ENCODE measurements at places on chromosomes 2 and 18.

GRCh38 chr2:166344286-166345113 lies 31.2 kb downstream of the SCN9A start:
- no peak for DNase-seq

- DNase-seq: no peak
Measured at GRCh38 chr2:75290600-75291150, 91.4 kb upstream of the TACR1 start.

GRCh38 chr2:151728804-151729414 lies 5.4 kb downstream of the NEB start:
- no peak for DNase-seq

- DNase-seq: no peak
Measured at GRCh38 chr2:116692988-116693387, 1121.5 kb upstream of the DDX18 start.

DNA sequence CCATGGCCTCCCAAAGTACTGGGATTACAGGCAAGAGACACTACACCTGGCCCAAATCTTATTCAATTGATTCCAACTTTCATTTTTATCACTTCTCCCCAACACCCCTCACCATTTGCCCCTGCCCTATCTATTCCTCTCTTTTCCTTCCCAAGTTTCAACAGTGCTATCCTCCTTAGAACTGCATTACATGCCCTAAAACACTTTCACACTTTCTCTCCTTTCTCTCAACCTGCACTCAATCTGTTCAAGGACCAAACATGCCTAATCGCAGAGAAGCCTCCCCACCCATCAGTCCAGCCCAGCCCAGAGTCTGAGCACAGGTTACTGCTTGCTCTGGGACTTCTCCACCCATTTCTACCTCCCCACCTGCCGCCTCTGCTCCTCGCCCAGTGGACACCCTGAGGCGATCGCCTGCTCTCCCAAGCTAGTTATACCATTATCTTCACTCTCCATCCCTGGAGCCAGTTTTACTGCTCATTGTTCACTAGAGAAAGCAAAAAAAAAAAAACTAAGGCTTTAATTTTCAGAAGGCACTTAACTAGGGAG lies 23.7 kb upstream of the DSG1 start:
- DNase-seq: no peak

DNA sequence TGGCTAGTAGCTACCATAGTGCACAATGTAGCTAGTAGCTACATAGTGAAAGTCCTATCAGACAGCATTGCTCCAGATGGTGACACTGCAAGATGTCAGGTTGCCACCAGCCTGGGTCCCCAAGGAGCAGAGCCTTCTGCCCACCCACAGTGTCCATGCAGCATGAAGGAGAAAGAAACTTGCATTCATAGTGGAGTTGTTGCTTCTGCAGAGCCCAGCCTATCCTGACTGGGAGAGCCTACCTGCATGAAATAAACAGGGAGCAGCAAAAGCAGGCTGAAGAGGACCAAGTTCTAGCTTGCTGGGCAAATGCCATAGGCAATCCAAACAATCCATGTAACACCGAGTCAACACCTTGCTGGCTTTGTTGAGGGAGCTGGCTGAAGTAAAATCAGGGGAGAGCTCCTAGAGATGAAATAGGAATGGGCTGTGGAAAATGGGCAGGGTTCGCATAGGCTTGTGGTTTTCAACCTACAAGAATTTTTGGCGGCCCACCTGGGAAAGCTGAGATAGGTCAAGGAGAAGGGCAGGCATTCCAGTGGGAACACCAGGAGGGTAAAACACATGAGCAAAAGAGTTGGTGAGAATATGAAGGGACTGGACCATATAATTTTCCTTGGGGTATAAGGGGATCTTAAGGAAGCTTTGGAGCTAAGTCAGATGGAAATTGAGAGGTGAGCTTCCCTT lies 195.8 kb downstream of the CYP26B1 start:
- no peak for DNase-seq

GRCh38 chr2:150789376-150789905 lies 302.0 kb upstream of the RND3 start:
- no peak for DNase-seq

GRCh38 chr18:3593381-3593903 lies 143.5 kb downstream of the TGIF1 start:
- DNase-seq: no peak

DNA sequence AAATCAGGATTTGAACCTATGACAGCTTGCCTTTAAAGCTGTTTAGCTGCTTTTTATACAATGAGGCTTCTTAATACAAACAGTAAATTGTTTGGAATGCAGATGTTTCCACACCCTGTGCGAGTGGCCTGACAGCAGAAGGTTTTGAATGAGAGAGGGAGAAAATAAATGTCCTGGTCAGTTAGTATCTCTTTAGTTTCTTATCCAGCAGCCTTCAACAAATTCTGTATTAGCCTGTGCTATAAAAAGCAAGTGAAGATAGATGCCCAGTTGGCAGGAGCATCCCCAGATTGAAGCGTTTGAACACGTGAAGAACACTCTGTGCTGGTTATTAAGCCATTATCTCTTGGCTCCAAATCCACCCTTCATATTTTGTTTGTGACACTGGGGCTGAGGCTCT lies 70.6 kb downstream of the CERS6 start:
- no peak for DNase-seq

- DNase-seq: no peak
Measured at GRCh38 chr2:99571021-99571420, 81.2 kb upstream of the REV1 start.

DNA sequence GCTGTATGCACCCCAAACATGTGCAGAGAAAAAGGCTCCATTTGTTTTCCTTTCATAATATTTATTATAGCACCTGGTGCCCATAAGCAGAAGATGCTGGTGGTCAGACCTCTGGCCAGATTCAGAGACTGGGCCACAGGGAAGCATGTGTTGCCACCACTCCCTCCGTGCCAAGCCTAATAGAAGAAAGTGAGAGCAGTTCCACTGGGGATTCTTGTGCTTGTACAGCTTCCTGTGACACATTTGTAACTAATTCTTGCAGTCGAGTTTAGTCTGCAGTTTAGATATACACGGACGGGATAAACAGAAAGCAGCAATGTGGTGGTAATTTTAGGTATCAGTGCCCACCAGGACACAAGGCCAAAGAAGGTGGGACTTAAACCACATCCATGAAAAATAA lies 135.4 kb upstream of the PIEZO2 start:
- no peak for DNase-seq

- DNase-seq: no peak
Measured at GRCh38 chr18:22999212-22999611, 66.1 kb downstream of the RBBP8 start.

DNA sequence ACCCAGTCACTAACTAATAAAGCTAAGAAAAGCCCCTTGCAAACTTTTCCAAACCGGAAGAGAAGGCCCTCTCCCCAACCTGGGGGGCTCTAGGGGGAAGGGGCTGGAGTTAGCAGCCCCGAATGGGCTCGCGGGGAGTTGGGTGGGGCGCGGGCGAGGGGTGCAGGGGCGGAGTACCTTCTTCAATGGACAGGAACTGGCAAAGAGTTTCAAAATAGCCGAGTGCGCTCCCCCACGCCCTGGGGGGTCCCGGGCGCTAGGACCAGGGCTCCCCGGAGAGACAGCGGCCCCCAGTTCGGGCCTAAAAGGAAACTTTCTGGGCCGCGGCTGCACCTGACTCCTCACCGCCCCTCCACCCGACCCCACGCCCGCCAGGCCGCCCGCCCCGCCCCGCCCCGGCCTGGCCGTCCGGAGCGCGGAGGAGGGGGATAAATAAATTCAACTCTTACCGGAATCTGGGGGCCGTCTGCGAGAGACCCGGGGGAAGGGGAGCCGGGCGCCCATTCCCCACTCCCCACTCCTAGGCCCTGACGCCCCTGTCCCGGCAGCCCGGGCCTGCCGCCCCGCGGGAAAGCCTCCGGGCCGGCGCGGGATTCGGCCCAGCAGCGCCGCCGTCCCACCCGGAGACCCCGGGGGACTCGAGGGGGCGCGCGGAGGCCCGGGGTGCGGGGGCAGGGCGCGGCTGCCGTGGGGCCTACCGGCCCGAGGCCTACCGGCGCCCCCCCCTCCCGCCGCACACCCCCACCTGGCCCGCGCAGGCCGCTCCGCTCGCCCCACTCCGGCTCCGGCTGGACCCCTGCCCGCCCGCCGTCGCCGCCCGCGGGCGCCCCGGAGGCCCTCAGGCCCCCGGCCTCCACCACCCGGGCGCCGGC lies 868 bp downstream of the INO80D start:
- DNase-seq: peak; percentile 63

- no peak for DNase-seq
Measured at GRCh38 chr18:79329786-79330185, 65.9 kb upstream of the NFATC1 start.

DNA sequence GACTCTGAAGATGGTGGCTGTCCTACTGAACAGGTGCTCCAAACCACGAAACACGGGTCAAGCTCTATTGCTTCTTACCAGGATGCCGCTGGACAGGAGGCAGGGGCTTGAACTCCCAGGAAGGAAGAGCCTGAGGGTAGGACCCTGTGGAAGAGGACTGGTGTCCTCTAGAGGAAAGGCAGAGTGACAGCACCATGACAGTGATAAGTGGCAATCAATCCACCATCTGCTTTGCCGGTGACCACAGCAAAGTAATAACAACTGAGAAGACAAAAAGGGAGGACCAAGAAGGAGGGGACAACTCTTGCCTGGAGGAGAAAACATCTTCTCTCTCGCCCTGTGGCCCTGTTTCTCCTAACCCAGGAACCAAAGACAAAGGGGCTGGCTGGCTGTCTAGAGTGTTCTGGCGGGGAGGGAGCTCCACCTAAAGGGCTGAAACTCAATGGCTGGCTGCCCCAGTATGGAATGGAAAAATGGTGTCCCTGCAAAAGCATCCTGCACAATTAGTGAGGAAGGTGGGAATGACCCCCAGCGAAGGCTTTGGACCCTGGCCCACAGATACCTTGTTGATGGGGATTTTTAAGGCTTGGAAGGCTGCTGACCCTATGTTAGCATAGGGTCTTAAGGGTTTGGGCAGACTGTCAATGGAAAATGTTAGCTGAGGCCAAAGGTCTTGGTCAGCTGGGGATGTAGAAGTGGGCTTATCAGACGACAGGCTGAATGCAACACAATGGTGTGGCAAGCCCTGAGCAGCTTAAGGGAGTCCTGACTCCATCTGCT lies 35.4 kb downstream of the PROC start:
- no peak for DNase-seq

DNA sequence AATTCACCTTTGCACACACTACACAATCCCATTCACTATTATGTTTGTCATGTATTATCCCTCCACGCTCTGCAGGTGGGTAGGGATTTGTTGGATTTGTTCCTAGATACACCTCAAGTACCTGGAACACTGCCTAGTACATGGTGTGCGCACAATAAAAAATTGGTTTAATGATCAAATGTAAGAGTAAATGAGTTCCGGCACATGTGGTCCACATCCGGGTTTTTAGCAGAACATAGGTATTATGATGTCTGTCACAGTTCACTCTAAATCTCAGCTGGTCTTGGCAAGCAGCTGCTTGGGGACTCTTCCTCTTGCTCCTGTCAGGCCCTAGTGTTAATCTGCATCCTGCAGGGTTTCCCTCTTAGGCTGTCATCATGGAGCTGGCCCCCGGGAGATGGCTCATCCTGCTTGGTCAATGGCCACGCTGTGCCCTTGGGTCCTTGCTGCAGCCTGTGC lies 21.8 kb upstream of the IL1R1 start:
- DNase-seq: no peak

DNA sequence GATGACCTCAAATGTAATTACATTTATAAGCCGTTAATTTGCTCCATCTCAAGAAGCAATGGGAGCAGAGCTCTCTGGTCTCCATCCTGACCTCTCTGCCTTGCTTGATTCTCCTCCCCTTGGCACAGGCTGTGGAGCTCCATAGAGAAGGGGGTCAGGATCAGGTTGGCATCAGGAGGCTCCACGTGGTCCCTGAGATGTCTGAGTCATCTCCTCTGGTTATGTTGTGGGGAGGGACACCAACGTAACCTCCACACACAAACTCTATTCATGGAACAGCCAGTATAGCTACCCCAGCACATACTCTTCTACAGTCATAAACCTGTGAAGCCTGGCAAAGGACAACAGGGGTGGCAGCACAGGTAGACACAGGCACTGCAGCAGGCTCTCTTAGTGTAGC lies 29.0 kb downstream of the TRABD2A start:
- DNase-seq: no peak

DNA sequence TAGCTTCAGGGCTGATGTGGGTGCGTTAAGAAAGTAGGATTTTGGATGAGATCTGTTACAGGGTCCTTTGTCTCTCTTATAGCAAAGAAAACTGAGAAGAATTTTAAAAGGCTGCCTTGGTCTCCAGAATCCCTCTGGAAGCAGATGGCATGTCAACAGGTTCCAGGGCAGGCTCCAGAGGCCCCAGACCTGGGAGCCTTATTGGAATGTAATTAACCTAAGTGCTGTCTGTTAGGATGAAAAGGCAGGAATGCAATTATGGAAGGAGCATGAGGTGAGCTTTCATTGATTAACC lies 97.2 kb upstream of the PKDCC start:
- no peak for DNase-seq

Measured in stimulated activated CD8-positive, alpha-beta memory T cell treated with anti-CD3 and anti-CD28 coated beads, Interleukin-4, amount 100 ng/mL, for 48 hours (primary cell).